ENCODE measurements at places on chromosomes 1 and 21.
A peak's percentile ranks its signal among the peaks of the same experiment; 100 is the strongest.

GRCh38 chr1:10564063-10564462, 89.3 kb downstream of the PEX14 start:
- DNase-seq, result no peak

DNA sequence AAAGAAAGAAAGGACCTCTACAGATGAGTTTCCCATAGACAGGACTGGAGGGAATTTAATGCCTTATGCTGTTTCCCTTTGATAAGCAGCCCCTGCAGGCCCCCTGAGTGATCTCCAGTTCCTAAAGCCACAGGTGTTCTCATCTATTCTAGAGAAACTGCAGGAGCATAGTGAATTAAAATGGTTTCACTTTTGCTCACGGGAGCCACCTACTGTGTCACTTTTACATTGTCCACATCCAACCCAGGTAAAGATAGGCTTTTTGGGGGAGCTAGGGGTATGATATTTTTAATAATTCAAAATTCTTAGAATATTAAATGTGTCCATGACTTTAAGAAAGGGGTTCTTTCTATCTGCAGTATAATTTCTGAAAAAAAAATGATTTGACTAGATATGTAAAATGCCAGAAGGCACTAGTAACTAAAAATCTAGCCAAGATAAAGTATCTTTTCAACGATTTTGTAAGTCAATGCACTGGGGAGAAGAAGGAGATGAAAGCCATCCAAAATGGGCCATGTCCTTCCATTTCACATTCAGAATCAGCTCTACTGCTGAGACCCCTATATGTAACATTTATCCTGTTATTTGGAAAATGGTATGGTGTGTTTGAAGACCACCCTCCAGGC, 267.3 kb upstream of the DUSP10 start:
- peak; percentile 39 for DNase-seq

GRCh38 chr1:33876970-33877650, 13.2 kb downstream of the HMGB4 start:
- no peak for DNase-seq

DNA sequence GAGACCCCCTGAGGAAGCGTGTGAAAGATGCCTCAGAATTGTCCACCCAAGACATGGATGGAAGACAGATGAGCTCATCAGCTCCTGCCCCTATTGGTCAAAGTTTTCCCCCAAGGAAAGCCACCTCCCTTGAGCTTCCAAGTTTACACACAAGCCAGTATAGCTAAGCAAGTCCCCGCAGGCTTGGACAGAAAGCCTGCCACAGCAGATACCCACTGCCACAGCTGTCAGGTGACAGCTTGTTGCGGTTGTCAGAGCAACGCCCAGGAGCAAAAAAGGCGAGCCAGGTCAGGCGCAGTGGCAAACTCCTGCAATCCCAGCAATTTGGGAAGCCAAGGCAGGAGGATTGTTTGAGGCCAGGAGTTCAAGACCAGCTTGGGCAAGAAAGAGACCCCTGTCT, 60.9 kb upstream of the IFNAR2 start:
- no peak for DNase-seq

- no peak for DNase-seq
Observed at GRCh38 chr1:202306535-202307345, 35.0 kb downstream of the UBE2T start.

DNA sequence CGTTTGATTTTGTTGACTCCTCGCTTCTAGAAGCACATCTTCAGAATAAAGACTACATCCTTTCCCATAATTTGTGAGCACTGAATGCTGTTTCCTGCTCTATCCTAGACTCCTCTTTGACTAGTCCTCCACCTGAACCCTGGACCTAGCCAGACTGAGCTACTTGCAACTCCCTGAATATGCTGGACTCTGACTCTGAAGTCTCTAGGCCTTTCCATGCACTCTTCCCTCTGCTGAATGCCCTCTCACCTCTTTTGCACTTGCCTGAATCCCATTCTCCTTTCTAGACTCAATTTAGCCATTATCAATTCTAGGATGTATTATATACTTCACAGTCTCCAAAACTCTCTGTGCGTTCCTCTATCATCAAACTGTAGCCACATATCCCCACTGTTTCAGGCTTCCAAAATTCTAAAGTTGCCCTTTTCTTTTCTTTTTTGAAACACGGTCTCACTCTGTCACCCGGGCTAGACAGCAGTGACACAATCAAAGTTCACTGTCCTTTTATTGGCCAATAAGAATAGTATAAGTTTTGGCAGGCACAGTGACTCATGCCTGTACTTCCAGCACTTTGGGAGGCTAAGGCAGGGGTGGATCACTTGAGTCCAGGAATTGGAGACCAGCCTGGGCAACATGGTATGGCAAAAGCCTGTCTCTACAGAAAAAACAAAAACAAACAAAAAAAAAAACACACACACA, 127.0 kb downstream of the LTN1 start:
- DNase-seq, result no peak

GRCh38 chr1:226679853-226680516, 59.1 kb downstream of the ITPKB start:
- peak; percentile 80 for DNase-seq

DNA sequence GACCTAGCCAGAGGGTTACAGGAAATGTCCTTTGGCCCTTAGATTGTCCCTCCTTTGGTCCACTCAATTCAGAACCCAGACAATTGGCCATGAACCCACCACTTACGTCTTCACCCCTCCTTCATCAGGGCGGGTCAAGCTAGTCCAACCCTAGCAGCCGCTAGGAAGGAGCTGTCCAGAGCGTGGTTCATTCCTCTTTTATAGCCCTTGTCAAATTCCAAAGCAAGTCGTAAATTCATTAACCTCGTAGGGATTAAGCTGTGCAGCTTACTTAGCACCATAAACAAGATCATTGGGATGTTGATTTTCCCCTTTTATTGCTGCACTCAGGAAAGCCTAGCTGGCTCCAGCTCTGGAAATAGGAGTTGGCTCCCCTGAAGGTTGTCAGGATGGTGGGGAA, 90.1 kb downstream of the TMEM53 start:
- DNase-seq, result no peak

DNA sequence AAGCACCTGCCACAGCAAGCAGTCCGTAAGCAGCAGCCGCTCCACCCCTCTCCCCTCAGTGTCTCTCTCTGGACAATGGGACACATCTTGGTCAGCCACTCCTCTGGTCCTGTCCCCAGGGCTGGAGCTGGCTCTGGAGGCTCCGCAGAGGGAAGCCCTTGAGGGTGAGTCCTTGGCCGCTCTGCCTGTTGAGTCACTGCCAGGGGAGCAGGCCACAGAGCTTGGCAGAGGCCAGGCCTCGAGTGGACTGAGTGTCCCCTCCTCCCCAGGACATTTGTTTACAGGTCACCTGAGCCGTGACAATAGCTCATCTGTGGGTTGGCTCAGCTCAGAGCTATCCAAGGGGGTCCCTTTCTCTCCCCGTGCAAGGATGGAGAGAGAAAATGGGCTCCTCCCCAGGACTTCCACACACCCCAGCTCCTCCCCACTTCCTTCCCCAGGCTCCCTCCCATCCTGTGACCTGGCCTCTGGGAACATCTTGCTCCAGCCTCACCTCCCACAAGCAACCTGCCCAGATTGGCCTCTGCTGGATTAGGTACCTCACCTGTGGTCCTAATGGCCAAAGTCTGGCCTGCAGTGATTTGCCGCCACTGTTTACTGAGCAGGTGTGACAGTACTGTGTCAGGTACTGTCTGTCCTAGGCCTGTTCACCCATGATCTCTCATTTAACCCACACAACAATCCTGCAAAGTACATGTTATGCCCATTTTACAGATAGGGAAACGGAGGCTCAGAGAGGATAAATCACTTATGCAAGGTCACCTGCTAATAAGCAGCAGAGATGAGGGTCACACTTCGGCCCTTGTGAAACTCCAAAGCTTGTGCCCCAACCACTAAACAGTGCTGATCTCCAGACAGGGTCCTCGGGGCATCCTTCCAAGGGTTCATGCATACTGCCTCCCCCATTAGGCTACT, 4.8 kb downstream of the FAM131C start:
- DNase-seq, result no peak

- DNase-seq, result no peak
Observed at GRCh38 chr1:204456826-204457442, 37.7 kb downstream of the PIK3C2B start.

DNA sequence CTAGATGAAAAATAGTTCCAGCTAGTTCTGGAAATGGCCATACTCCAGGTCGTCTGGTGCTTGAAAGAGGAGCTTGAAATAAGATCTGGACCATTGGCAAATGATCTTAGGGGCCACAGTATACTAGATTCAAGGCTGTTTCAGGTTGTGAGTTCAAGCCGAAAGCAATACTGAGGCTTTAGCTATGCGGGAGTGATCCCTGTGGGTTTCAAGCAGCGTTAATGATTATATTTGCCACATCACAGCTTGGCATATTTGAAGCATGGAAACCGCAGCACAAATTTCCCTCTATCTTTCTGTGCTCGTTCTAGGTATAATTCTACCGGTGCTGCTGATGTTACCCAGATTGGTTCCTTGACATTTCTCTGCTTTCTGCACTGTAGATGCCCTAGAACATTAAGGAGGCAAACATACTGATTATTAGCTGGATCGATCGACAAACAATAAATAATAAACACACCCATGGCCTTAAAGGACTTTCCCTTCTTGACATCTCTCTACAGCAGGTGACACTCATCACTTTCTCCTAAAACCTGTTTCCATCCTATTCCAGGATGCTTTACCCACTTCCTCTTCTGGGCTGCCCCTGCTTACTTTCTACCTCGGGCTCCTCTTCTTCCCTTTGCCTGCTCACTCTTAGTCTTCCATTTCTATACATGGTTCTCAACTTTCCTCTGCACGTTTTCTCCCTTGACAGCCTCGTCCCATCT, 40.6 kb upstream of the LYST start:
- DNase-seq, result no peak

DNA sequence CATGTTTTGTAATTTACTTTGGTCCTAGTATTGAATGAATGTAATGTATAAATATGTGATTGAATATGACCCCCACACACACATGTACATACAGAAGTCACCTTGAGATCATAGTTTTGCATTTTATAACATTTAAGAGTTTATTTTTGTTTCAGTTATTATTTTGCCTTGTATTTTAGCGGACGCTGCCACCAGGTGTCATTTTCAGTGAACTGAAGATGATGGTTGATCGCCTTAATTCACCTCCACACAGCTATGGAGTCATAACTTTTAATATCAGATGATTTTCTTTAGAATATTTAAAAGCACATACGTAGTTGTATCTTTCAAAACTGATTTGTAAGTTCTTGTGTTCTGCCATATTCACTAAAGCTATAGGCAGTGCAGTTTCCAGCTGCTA, 130.4 kb downstream of the DYRK1A start:
- DNase-seq, result peak; percentile 9

GRCh38 chr1:90959352-90960206, 62.3 kb downstream of the ZNF644 start:
- DNase-seq, result no peak

GRCh38 chr1:173405834-173406233, 71.3 kb upstream of the PRDX6 start:
- no peak for DNase-seq

- DNase-seq, result no peak
Observed at GRCh38 chr1:24713176-24713575, 32.1 kb upstream of the CLIC4 start.

DNA sequence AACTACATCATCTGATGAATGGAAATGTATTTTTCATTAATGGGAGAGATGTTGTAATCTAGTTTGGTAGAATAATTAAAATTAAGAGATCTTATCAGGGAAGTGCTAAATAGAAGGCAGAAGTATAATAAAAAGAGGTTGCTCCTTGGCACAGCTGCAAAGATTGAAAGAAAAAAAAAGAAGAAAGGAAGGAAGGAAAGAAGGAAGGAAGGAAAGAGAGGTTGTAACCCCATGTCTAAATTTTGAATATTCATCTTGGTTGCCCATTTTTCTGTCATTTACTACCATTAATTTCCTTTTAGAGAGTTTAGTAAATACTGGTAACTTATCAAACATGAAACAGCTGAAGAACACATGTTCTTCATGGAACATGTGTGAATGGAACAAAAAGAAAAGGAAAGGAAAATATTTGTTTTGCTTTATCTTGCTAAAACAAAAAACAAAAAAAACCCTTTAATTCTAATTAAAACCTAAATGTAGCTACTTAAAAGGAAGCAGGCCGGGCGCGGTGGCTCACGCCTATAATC, 10.5 kb upstream of the MDM4 start:
- DNase-seq, result no peak

DNA sequence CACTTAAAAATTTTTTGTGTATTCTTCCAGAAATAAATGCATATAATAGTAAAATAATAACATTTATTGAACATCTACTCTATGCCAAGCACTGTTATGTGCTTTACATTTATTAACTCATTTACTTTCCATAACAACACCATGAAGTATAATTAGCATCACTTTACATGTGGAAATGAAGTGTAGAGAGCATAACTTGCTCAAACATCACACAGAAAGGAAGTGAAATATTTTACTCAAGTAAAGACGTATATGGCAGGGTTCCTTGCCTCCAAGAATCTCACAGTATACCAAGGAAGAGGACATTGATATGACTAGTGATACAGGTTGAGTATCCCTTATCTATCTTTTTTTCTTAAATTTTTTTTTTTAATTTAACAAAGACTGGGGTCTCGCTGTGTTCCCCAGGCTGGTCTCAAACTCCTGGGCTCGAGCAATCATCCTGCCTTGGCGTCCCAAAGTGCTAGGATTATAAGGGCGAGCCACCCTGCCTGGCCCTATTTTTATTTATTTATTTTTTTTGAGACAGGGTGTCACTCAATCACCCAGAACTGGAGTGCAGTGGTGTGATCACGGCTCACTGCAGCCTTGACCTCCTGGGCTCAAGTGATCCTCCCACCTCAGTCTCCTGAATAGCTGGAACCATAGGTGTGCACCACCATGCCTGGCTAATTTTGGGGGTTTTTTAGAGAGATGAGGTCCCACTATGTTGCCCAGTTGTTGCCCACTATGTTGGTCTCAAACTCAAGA, 7.7 kb upstream of the CLIC4 start:
- no peak for DNase-seq

- DNase-seq, result peak; percentile 12
Observed at GRCh38 chr1:75632350-75632949, 21.5 kb upstream of the SLC44A5 start.

- DNase-seq, result peak; percentile 22
Observed at GRCh38 chr1:92538413-92539061, 51.8 kb upstream of the GFI1 start.

DNA sequence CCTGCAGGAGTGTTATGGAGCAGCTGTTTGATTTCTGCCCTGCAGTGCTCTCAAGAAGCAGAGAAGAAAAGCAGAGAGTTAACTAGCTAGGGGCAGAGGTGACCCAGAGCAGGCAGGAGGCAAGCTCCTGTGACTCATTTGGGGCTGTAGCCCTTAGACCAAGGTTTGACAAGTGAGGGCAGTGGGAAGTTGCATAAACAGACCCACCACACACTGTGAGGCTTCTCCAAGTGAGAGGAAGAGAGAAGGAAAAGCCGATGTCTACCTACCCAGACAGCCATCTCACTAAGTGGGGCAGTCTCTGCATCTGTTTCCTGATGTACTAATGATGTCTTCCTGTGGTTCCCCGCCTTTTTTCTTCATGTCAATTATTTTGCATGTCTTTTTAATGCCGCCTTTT, 159.9 kb upstream of the NR5A2 start:
- DNase-seq, result no peak

DNA sequence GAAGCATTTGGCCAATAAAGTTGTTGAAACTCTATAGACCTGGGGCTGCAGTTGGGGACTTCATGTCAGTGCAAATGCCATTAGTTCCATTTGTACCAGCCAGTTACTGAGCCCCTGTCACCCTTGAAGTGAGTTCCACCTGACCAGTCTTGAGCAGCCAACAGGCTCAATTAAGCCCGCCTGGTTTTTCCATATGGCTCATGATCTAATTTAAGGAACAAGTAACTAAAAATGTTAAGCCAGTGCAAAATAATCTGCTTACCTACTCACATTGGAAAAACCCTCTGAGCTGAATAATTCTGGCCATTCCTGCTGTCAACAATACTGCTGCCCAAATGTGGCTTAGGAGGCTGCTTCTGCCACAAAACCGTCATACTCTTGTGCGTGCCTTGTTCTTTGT, 21.6 kb downstream of the NSUN4 start:
- DNase-seq, result no peak

Data from CD4-positive, alpha-beta T cell treated with Interleukin-12 subunit alpha and Interleukin-12 subunit beta, for 1 hour (primary cell).